ENCODE measurements at places on chromosomes 2 and 18. TPM values are rescaled to one million over a fixed set of nuclear protein-coding genes. Genes with fewer than 3 reads are reported as not detected.

SMYD1 gene
- polyA plus RNA-seq: 157 TPM

ALPI gene
- not detected for polyA plus RNA-seq

GPR45 gene
- polyA plus RNA-seq: not detected

MDH1B gene
- polyA plus RNA-seq: 0.53 TPM

MXD1 gene
- polyA plus RNA-seq: 1.6 TPM

PLEK gene
- 1.5 TPM for polyA plus RNA-seq

ADD2 gene
- 0.61 TPM for polyA plus RNA-seq

CUL3 gene
- polyA plus RNA-seq: 87.0 TPM

CNDP1 gene
- polyA plus RNA-seq: not detected

DNA sequence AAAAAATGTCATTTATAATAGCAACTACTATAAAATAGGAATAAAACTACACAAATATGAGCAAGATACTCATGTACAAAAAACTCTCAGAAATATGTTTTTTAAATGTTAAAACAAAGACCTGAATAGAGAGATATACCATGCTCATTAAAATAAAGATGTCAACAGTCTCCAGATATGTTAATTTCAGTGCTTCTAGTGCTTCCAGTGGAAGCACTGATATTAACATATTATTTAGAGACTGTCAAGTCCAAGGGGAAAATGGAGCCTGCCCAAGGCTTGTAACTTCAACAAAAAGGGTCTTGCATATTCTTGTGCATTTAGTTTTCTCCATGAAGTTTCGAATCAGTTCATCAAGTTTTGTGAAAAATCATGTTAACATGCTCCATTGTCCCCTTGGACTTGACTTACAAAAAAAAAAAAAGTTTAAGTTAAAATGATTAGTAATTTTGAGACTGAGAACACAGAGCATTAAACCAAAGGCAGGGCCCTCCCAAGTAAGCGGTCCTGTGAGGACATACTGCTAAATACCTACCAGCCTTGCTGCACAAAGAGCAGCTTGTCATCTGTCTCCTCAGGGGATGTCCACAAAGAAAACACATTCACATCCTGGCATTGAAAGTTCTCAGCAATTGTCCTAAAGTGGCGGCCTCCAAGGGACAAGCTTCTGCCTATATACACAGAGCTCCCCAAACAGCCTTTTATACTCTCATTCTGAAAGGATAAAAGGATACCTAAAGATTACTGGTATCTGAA lies 501.9 kb upstream of the CHAC2 start:
- no peak for DNase-seq

GRCh38 chr2:202749477-202749876 lies 114.7 kb downstream of the FAM117B start:
- DNase-seq: no peak

DNA sequence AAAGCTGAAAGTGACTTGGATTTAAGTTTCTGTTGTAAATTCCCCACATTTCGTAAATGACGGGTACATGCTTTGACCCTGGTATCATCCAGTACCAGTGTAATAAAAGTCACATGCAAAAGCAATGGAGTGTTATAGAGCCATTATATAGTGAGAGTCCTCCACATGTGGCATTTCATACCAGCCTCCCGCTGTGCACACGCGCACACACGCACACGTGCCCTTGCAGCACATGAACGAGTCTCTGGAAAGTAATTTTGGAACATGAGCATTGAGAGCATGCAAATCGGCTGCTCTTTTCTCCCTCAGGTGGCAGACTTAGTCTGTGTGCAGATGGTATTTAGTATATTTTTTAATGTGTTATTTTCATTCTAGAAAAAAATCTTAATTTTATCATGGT lies 198.1 kb downstream of the ZNF407 start:
- DNase-seq: no peak

GRCh38 chr2:4135765-4136164 lies 432.4 kb downstream of the DCDC2C start:
- DNase-seq: no peak

DNA sequence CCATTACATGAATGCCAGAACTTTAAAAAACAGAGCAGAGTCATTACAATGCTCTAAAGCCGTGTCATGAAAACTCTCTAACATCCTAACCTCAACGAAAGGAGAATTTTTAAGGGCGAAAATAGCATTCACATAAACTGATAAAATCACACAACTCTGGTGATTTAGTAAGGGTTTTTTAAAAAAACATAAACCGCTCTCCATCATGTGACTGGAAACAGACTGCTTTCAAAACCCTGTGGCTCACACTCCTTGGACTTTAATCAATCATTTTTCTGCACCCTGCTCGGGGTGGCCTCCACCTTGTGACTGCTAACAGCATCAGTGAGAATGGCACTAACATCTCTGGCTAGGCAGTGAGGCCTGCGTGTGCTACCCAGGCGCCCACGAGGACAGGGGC lies 12.1 kb downstream of the DOCK10 start:
- no peak for DNase-seq

- DNase-seq: no peak
Measured at GRCh38 chr2:122366969-122367645, 611.7 kb downstream of the TSN start.

GRCh38 chr18:14031053-14031452 lies 101.2 kb downstream of the ZNF519 start:
- no peak for DNase-seq

DNA sequence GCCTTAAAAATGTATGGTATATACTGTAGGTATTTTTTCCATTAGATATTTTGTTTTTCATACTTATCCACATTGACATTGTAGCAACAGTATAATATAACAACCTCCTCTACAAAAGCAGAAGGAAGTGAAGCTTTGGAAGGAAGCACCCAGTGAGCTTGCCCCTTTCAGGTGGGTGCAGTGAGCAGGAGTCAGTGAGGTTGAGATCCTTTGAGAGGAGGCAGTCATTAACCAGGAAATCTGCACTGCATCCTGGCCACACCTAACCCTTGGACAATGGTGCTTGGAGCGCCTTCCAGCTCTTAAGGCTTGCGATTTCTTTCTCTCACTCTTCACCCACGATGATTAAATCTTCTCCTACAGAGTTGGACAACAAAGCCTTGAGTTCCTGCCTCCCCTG lies 13.9 kb downstream of the IL37 start:
- no peak for DNase-seq

DNA sequence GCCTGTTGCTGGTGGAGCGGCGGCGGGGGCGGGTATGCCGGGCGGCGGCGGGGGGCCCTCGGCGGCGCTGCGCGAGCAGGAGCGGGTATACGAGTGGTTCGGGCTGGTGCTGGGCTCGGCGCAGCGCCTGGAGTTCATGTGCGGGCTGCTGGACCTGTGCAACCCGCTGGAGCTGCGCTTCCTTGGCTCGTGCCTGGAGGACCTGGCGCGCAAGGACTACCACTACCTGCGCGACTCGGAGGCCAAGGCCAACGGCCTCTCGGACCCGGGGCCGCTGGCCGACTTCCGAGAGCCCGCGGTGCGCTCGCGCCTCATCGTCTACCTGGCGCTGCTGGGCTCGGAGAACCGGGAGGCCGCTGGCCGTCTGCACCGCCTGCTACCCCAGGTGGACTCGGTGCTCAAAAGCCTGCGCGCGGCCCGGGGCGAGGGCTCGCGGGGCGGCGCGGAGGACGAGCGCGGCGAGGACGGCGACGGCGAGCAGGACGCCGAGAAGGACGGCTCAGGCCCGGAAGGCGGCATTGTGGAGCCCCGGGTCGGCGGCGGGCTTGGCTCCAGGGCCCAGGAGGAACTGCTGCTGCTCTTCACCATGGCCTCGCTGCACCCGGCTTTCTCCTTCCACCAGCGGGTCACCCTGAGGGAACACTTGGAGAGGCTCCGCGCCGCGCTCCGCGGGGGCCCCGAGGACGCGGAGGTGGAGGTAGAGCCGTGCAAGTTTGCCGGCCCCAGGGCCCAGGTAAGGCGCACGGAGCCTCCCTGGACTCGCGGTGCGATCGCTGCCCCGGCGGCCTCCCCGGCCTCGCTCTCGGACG lies 1.0 kb downstream of the ZCCHC2 start:
- peak; percentile 51 for DNase-seq

DNA sequence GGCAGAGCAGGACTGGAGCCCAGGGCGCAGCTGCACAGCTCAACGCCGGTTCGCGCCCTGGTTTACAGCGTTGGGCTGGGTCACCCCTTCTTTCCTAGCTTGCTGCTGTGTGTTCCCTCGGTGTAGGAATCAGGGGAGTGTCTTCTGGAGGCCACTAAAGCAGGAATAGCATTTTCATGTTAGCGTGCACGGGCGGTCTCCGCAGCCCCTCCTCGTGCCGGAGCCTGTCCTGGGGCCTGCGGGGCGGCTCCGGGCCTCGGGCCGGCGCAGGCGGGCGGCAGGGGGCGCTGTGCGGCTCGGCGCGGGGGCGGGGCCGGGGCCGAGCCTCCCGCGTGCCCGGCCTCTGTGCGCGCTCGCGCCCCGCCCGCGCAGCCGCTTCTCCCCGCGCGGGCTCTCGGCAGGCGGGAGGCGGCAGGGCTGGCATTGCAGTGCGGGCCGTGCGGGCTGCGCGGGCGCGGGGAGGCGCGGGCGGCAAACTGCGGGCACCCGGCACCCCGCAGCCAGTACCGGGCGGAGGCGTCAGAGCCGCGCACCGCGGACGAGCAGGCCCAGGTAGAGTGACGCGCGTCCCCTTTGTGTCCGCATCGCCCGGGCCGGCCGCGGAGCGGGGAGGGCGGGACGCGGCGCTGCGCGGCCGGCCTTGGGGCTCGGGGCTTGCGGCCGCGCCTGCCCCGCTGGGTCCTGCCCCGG lies at the start of gene RNF144A:
TSS of gene RNF144A (plus strand) at position 342 of the 690 bp plus-strand sequence. CDS start 79,515 bp downstream, outside the sequence.
- DNase-seq: peak; percentile 70

DNA sequence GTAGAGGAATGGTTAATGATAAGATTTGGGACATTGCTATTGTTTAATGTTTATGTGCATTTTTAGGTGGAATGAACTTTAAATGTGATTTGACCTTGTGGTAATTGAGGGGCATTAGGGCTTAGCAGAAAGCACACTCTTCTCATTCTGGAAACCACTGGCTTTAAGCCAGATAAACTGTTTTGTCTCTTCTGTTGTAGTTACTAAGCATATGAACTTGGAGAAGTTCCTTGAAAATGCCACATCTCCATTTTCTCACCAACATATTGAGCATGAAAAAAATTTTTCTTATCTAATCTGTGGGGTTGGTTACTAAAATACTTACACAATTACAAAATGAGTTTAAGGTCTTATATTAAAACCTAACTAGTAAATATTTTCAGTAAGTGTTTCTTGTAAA lies 70.8 kb upstream of the FSHR start:
- no peak for DNase-seq

DNA sequence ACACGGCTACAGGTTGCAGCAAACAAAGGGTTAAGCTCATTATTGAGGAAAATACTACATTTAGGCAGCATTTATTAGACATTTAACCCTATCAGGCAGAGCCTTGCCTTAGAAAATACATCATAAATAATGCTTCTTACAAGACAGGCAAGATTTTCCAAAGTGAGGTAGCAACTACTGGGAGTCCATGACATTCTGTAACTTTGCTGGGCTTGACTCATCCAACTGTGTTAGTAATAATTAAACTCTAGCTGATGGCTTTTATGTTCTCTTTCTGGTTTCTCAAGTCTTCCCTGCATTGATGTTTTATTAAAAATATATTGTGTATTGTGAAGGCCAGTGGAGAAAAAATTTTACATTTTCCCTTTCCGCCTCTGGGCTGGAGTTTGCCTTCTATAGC lies 291.3 kb downstream of the AFF3 start:
- no peak for DNase-seq

DNA sequence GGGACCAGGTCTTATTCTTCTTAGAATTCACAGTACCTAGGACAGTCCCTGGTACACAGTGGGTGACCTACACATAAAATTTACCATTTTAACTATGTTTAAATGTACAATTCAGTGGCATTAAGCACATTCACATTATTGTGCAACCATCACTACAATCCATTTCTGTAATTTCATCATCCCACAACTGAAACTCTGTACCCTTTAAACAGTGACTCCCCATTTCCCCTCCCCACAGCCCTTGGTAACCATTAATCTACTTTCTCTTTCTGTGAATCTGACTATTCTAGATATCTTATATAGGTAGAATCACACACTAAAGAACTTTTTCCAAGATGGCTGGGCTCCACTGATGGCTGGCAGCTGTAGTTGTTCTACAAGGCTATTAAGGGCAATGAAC lies 41.6 kb downstream of the GFPT1 start:
- no peak for DNase-seq

- no peak for DNase-seq
Measured at GRCh38 chr2:215904101-215904500, 109.2 kb downstream of the MREG start.

DNA sequence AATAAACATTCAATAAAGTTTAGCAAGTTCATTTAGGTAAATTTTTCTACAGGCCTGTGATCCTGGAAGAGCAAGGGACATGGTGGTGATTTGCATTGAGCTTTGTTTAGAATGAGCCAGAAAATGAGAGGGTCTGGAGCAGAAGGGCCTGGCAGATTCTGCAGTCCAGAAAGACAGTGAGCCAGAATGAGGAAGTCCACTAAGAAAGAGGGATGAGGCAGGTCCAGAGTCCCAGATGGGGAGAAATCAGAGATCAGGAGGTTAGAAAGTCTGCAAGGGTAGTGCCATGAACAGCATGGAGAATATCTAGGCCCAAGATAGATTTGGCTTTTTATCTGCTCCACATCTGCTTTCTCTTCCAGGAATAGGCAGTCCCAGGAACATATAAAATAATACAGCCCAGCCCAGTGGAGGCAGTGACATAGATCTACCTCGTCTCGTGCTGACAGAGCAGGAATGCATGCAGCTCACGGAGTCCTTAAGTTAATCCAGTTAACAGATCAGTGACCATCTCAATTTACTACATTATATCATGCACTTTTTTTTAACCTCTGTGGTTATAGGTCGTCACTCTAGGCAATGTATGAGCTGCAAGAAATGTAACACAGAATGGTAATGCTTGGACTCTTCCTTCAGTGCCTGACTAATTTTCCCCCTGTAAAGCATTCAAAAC lies 429.0 kb downstream of the SUCLG1 start:
- no peak for DNase-seq

- DNase-seq: no peak
Measured at GRCh38 chr18:10299643-10300042, 154.8 kb upstream of the APCDD1 start.

GRCh38 chr2:54708584-54709335 lies 14.7 kb upstream of the EML6 start:
- DNase-seq: peak; percentile 28

DNA sequence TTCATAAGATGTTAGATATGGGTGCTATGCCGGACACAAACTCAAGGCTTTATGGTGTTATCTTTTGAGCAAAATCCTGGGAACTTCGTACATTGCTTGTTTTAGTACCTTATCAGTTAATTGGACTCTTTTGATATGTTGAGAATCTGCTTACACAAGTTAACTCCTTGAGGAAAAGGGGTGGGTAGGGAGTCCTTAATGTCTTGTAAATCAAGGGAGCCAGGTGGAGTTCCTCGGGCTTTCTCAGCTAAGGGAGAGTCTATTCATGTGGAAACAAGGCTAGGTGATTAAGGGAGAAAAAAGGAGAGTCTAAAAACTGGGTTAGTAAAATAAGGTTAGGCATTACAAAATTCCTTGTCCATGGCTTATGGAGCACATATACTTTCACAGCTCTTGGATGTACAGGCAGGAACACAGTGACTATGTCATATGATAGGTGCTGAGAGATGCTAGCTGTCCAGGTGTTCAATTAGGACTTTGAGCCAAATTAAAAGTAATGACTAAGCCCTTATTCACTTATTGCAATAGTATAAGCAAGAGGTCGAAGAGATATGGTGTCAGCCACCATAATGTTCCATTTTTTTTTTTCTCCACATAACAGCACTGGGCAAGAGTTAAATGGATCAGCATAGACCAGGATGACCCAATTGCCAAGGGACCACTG lies 59.5 kb upstream of the DYNAP start:
- no peak for DNase-seq

Measured in heart left ventricle (tissue), 16 donors.